GM04504 (cell line): ENCODE measurements at places on chromosomes 6 and 20.

- no peak for DNase-seq
Observed at GRCh38 chr6:20909621-20910020, 375.4 kb downstream of the CDKAL1 start.

DNA sequence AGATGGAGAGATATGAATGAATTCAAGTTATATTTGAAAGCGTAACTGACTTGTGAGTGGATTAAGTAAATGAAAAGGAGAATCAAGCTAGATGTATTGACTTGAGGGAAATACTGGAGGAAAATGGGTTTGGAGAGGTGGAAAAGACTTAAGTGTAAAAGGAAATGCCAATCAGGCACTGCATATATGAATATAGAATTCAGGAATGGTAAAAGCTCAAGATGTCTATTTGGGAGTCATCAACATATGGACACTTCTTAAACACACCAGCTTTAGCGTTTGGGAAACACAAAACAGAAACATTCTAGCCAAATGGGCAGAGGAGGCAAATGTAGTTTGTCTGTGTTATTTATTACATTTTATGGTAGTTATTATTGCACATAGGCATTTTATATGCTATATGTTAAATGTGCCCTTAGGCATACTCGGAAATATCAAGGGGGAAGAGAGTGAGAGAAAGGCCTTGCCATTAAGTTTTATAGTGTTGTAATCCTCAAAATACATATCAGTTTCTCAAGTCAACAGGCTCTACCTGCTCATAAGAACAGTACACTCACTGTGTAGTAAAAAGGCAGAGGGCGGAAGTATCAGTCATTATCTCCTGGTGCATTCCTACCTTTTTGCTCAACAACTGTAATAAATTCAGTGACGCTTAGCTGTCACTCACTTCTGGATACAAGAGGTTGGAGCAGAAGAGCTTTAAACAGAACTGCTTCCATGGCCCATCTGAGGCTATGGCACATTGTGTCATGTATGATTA, 33.7 kb upstream of the ME1 start:
- no peak for DNase-seq

GRCh38 chr20:50308513-50309279, 118.1 kb downstream of the CEBPB start:
- DNase-seq, result peak; percentile 98

GRCh38 chr6:39887692-39888450, 46.4 kb downstream of the MOCS1 start:
- DNase-seq, result peak; percentile 74

- no peak for DNase-seq
Observed at GRCh38 chr6:161568885-161569456, 295.1 kb upstream of the AGPAT4 start.

- peak; percentile 47 for DNase-seq
Observed at GRCh38 chr6:125201961-125202729, 48.6 kb downstream of the TPD52L1 start.

- DNase-seq, result no peak
Observed at GRCh38 chr6:53005663-53006250, 10.7 kb upstream of the GSTA4 start.

DNA sequence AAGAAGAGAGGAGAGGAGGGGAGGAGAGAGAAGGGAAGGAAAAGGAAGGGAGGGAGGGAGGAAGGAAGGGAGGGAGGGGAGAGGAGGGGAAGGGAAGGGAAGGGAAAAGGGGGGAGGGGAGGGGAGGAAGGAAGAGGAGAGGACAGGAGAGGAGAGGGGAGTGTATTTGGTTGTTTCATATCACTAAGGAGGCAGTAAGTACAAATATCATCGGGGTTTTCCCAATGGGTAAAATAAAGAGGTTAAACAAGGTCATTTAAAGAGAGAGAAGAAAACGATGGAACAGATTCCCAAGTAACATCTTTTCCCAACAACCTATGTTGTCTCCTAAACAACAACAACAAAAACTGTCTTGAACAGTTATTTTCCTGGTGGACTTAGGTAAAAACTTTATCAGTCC, 43.6 kb downstream of the MBOAT1 start:
- no peak for DNase-seq

DNA sequence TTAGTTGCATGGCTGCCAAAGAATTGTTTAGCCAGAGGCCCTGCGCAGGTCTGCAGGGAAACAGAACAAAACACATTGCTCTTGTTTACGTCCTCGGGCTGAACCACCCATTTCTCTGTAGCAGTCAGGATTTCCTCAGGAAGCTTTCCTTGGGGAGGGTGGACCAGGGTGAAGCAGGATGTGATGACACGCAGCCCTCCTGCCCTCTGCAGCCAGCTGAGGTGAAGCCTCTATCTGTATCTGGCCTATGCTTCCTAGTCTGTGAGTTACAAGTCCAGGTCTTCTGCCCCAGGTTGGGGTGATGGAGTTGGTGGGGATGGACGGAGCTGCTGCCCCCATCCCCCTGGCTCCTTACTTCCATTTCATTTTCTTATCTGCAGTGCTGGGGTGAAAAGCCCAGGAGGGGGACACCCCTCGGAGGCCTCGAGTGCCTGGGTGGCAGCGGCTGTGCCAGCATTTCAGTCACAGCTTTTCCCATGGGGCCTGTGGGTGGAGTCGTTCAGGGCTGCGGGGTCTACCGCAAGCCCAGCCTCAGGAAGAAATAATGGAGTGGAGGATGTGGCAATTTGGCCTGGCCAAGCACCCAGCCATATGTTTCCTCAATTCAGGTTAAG, 24.9 kb downstream of the SASH1 start:
- no peak for DNase-seq

DNA sequence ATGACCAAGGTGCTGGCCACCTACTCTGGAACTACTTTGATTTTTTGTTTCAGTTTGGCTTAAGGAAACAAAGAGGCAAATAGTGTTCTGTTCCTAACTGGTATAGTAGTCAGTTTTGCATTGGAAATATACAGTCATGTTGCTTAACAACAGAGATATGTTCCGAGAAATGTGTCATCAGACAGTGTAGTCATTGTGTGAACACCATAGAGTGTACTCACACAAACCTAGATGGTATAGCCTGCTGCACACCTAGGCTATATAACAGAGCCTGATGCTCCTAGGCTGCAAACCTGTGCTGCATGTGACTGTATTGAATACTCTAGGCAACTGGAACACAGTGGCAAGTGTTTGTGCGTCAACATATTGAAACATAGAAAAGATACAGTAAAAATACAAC, 80.4 kb downstream of the ARID1B start:
- no peak for DNase-seq

DNA sequence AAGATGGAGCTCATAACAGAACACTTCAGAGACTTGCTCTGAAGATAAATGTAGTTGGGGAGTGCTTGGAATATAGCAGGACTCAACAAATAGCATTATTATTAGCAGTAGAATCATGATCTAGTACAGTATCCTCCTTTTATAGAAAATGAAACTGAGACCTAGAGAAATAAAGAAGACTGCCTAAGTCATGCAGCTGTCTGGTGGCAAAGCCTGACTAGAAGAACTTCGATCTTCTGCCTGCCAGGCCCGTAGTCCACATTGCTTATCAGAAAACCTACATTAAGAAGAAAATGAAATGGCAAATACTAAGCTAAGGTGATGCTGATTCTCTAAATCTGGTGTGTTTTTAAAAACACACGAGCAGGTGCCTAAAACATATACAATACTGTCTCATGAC, 46.4 kb upstream of the DST start:
- DNase-seq, result no peak

GRCh38 chr20:53322651-53323050, 271.0 kb downstream of the ZNF217 start:
- DNase-seq, result no peak

GRCh38 chr6:46898006-46898405, 23.7 kb downstream of the ADGRF5 start:
- no peak for DNase-seq

- peak; percentile 57 for DNase-seq
Observed at GRCh38 chr20:9344083-9344920, 170.1 kb upstream of the LAMP5 start.

- no peak for DNase-seq
Observed at GRCh38 chr20:57189713-57190112, 76.7 kb downstream of the BMP7 start.

- no peak for DNase-seq
Observed at GRCh38 chr20:25280574-25281535, 33.0 kb downstream of the PYGB start.

GRCh38 chr20:56871691-56872090, 242.6 kb downstream of the TFAP2C start:
- DNase-seq, result no peak

GRCh38 chr20:19701429-19701828, 56.6 kb upstream of the RIN2 start:
- no peak for DNase-seq

- peak; percentile 38 for DNase-seq
Observed at GRCh38 chr20:17343656-17344452, 117.0 kb downstream of the PCSK2 start.

DNA sequence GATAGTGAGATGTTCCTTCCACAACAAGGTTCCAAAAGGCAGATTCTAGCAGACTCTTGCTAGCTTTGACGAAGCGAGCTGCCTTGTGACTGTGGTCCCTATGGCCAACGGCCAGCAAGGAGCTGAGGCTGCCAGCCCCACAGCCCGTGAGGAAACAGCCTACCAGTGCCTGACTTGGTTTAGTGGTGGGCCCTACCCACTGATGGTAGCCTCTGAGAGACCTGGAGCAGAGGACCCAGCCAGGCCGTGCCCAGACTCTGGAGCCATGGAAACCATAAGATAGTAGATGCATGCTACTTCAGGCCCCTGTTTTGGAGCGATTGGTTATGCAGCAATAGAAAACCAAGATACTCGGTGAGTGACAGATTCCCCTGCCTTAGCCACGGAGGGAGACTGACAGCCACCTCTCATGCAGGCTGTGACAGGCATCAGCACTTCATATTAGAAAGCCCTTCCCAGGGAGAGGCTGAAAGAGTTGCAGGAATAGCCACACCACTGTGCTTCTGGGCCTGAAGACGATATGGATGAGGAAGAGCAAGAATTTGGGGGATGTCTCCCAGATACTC, 19.2 kb downstream of the PSMG4 start:
- no peak for DNase-seq

- DNase-seq, result no peak
Observed at GRCh38 chr6:113847447-113847846, 9.7 kb upstream of the MARCKS start.

DNA sequence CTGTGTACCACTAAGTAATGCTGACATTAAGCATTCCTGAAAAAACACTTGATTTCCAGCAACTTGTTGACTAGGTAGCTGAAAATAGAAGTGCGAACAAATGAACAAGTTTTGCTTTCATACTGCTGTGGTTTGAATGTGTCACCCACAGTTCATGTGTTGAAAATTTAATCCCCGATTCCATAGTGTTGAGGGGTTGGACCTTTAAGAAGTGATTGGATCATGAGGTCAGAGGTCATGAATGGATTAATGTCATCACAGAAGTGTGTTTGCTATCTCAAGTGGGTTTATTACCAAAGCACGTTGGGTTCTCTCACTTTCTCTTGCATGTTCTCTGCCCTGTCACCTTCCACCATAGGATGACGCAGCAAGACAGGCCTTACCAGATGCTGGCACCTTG, 568.5 kb downstream of the UTRN start:
- DNase-seq, result no peak

DNA sequence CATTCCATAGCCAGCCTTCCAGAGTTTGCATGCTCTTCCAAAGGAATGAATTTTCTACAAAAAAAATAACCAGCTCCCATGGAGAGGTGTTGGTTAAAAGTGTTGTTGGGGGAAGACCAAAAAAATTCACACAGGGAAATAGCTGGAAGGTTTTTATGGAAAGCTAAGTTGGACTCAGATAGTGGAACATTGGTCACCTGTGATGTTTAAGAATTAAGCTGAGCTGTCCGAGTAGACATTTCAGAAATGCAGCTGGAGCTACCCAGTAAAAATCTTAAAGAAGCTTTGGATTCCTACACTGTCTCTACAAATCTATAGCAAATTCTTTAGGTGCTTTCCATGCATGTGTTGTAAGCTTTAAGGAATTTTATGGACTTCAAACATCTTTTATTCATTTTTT, 155.5 kb downstream of the THBS2 start:
- no peak for DNase-seq

GRCh38 chr6:149961728-149962425, 1.9 kb upstream of the ULBP1 start:
- no peak for DNase-seq

GRCh38 chr6:118317581-118318563, 230.2 kb upstream of the PLN start:
- peak; percentile 1 for DNase-seq

DNA sequence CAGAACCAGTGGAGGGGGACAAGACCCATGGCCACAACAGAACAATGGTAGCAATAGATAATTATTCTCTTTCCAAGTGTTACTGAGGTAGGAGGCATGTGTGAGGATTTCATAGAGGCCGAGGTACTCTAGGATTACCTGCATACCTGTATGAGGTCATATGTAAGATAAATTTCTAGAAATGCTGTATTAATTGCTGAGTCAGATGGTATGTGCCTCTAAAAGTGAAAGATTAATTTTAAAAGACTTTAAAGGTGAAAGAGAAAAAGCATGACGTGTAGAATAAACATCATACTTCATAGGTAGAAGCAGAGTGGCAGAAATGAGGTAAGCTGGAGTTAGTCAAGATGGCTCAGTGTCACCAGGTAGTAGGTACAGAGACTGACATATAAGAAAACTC, 51.6 kb downstream of the ZHX3 start:
- DNase-seq, result no peak

GRCh38 chr6:149766156-149766769, 16.7 kb downstream of the PCMT1 start:
- DNase-seq, result no peak

DNA sequence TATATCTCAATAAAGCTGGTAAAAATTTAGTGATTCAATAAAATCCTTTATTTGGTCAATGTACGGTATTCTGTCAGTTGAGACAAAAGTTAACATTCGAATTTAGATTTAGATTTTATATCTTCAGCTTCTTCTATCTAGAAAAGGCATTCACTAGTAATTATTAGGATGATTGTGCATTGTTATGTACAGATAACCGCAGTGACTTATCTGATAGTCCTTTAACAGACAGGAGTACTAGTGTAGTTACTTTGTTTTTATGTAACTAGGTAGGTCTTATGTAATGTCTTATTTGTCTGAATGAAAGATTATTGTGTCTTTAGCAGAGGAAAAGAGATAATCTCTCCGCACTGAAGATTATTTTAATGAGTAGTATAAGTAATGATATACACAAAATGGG, 31.3 kb downstream of the TRIM27 start:
- no peak for DNase-seq

DNA sequence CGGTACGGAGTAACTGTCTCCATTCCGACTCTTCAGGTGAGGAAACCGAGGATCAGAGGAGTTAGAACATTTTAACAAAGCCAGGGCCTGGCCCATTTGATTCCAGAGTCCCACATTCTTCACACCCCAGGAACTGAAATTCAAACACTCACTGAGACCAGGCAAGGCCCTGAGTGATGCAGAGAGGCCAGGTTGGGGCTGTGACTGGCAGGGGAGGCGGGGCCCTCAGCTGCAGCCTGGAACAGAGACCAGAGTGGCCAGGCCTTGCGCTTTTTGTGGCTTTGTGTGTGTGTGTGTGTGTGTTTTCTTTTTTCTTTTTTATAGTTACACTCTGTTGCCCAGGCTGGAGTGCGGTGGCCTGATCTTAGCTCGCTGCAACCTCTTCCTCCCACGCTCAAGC, 57.2 kb downstream of the BCAS4 start:
- no peak for DNase-seq
